ENCODE measurements at places on chromosomes 1 and 21.

- no peak for DNase-seq
These were observed 40.4 kb upstream of the TMEM61 start for GRCh38 chr1:54940042-54940441.

DNA sequence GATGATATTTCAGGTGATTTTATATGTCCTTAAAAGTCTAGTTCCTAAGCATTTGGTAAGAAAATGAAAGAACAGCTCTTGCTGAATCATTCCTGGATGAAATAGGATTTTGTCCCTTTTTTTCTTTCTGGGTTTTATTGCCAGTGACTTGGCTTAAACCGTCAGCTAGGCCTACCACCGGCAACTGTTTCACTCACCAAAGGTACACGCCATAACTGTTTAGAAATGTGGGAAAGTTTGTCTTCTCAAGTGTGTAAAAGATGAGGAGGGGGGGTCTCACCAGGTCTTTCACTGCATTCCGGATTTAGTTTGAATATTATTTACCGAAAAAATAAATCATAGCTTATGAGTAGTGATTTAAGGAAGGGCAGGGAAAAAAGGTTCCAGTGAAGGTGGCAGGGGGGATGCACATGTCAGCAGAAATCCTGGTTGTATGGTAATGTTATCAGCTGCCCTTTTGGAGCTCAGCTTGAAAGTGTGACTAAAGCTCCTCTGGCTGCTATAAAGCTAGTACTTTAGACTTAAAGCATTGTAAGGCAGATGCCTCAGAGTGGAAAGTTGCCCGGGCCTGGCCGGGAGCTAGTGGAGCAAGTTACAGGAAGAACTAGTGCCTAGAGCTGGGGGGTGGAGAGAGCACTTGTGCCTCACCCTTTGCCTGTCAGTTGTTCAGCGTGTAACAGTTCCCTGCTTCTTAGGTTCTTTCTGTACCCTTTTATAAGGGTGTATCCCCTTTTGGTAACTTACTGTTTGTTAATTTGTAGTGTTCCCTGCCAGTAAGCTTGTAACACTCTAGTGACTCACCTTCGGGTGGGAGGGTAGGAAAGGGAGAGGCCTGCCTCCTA lies 3.1 kb downstream of the ATP1A1 start:
- DNase-seq, result no peak

DNA sequence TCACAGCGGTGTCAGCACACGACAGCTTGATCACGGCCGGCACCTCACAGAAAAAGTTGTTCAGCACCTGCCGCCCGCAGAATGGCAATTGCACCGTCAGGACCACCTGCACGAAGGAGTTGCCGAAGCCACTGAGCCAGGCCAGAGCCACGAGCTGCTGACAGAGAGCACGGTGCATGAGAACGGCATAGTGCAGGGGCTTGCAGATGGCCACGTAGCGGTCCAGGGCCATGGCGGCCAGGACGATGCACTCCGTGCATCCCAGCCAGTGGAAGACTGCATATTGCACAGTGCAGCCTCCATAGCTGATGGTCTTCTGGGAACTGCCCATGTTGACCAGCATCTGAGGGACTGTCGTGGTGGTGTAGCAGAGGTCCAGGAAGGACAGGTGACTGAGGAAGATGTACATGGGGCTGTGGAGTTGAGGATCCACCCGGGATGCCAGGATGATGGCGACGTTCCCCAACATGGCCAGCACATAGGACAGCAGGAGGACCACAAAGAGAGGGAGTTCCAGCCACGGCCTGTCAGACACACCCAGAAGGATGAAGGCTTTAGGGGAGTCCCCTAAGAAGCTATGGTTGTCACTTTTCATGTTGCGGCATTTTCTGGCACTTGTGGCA lies 6.4 kb downstream of the OR2B11 start:
- no peak for DNase-seq

GRCh38 chr1:21255284-21255942 lies 34.9 kb downstream of the ECE1 start:
- no peak for DNase-seq

DNA sequence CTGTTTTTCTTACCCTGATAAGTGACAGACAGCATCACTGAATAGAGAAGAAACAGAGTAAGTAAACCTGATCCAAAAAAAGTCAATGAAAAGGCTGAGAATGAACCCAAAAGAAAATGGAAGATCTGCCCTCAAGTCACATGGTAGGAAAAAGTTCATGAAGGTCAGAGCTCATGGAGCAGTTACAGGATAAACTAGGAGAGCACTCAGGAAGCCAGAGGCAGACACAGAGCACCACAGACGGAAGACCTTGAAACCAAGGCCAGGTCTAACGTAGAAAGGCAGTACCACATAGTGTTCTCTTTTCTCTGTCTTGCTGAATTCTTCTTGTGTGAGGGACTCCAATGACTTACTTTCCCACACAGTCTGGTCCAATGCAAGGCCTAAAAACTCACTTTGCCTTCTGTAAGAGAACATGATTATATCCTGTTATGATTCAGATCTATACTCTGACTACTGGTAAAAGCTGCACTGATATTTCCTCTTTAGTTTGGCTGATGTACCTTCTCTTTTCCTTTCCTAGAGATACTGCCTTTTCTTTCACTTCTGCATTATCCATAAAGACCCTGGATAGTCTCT lies 40.8 kb downstream of the RTCA start:
- no peak for DNase-seq

DNA sequence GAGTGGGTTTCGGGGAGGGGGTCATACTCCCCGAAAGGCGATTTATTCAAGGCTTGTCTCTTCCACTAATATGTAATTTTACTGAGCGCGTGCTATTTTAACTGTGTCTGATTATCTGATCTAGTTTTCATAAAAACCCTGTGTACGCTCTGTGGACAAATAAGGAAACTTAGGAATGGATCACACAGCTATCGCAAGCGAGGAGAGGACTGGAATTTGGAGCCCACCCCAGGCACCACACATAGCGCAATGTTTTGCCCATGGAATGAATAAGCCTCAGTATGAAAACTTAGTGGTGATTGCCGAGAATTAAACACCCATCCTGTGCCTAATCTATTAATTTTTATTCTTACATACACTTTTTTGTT lies 9.8 kb upstream of the RAB42 start:
- no peak for DNase-seq

DNA sequence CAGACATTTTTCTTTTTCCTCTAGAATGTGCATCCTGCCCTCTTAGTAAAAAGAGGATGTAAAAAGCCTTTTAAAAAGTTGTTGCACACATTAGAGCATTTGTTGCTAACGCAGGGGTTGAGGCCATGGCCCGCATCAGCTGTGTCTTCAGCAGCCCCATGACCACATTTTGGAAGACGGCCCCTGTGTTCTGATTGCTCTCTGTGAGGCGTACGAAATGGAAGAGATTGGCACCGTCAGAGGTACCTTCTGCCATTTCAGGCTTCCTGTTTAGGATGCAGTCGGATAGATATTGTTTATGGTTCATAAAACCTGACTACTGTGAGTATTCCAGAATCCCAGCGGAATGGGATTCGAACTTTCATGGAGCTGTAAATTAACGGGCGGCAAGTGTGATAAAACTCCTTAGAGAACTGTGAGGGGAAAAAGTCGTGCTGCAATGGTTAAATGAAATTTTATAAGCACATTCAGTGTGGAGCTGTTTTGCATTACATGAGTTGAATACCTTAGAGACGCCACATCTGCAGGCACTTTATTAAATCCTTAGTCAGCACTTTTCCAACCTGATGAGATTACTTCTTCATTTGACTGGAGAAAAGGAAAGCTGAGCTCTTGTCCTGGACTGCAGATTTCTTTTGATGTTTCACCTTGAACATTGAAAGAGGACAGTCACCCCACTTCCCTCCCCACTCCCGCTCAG lies 273.9 kb downstream of the TM2D1 start:
- DNase-seq, result no peak

- DNase-seq, result no peak
These were observed 84.7 kb downstream of the PHTF1 start for GRCh38 chr1:113674591-113674990.

DNA sequence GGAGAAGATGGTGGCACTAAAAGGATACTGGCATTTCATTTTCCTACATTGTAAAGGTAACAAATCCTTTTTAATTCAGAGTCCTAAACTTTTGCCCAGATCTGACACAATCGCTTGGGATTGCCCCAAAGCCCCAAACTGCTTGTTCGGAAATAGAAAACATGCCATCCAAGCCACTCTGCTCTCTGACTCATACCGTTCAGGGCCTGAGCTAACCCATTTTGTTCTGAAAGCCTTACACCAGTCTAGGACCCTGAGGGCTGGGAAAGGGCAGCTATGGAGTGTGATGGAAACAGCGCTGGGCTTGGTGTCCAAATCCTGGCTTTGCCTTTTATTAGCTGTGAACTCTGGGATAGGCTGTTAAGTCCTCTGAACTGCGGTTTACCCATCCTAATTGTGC lies 159.4 kb upstream of the UBE2U start:
- no peak for DNase-seq

- no peak for DNase-seq
These were observed 18.8 kb downstream of the AVPR1B start for GRCh38 chr1:206098242-206098919.

GRCh38 chr1:97999320-97999719 lies 78.5 kb upstream of the DPYD start:
- DNase-seq, result no peak

DNA sequence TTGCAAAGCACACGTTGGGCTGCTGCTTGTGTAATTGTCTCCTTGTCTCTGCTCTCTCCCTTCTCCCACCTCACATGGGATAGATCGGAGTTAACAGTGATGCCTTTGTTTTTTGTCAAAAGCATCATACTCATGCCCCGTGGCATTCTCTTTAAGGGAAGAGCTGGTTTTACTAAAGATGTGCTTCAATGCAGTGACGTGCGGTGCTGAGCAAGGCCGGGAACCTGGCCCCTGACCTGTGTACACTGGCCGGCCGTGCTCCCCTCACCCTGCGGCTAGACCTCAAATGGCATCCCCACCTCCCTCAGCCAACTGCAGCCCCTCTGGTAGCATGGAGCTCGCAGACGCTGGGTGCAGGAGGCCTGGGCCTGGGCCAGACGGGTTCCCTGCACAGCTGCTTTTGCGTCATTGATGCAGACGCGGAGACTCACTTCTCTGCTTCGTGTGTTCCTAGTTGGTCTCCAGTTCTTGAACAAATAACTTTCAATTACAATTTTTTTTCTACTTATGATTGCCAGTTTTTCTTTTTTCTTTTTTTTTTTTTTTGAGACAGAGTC lies 19.9 kb downstream of the AGPAT3 start:
- no peak for DNase-seq

DNA sequence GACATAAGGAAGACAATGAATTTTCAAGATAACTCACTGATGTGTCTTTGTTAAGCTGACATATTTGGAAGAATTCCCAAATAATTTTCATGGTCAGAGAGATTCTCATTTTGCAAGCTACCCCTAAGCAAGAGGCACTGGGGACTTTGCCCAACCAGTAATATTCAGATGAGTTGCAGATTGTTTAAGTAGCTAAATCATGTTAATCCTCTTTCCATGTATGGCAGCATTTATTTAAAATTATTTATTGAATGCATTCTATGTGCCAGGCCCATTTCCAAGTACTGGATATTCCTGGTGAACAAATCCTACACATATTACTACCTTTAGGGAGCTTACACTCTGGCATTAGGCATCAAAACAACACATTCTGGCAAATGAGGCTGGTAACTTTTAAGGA lies 56.5 kb upstream of the BACH1 start:
- DNase-seq, result no peak

- no peak for DNase-seq
These were observed 31.6 kb upstream of the NFIA start for GRCh38 chr1:61050541-61051442.

DNA sequence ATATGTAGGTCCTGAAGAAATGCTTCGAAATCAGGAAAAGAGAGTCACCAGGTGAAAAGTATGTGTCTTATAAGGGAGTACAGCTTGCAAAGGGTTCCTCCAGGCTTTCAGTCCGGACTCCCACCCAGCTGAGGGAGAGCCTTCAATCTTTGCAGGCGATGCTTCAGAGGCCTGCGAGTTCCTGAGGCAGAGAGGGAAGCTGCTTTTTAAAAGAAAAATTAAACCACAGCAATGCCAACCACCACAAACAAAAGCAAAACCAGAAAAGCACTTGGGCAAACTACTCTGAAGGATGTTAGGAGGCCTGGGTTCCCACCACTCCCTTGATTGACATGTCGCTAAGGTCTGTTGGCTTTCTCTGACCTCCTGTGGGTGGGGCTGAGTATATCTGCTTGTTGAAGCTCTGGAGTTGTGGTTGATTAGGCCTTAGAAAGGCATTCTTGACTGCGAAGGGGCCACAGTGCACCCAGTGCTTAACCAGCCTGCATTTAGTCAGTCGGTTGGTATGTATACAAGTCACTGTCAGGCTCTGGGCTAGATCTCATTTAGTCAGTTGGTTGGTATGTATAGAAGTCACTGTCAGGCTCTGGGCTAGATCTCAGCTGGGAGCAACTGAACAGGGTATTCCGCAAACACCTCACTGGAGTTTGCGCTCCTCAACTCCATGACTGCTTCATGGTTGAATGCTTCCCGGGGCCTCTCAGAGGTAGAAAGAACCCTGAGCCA lies 1.2 kb downstream of the NIPAL3 start:
- no peak for DNase-seq

DNA sequence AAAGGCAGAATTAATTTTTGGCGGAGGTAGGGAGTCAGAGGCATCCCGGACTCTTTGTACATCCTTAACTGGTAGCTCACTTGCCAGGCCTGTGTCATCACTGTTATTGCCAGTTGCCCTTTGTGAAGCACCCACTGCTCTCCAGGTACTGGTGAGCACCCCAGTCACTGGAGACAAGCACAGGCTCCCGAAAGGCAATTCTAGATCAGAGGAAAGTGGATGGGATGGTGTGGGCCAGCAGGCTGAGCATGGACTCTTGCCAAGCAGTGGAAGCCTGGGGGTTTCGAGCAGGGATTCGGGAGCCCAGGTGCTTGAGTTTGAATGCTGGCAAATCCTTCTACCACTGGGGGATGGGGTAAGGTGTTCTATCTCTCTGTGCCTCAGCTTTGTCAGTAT lies 551.1 kb downstream of the MATN1 start:
- DNase-seq, result no peak

DNA sequence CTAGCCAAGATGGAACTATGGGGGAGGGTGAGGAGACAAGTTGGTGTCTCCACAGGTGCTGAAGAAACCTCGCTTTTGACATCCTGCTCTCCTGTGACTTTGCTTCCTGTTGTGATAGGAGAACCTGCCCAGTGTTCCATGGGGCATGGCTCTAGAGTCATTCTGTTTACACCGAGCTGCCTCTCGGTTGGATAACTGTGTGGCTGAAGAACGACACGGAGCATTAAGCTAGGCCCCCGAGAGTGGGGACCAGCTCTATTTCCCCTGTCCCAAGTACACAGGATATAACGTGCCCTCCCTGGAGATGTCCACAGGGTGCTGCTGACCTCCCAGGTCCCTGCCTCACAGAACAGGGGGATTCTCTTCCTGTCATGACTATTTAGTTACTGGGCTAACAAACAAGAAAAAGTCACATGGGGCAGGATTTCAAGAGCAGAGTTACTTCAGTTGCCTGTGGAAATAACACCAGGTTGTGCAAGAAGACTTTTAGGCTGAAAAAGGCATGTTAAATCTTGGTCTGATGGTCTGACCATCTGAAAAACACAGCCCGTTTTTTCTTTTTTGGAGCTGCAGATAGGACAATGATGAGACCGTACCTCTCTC lies 29.4 kb upstream of the PPP2R5A start:
- no peak for DNase-seq

Measured in cortex of kidney (tissue), 1 donor.